Stimulated activated CD8-positive, alpha-beta memory T cell treated with anti-CD3 and anti-CD28 coated beads, Interleukin-12 subunit alpha, Interleukin-12 subunit beta, amount 100 ng/mL, for 1 hour (primary cell): ENCODE measurements at places on chromosomes 4 and X.
A peak's percentile ranks its signal among the peaks of the same experiment; 100 is the strongest.

GRCh38 chrX:100379388-100379986 lies 30.6 kb downstream of the PCDH19 start:
- no peak for DNase-seq

DNA sequence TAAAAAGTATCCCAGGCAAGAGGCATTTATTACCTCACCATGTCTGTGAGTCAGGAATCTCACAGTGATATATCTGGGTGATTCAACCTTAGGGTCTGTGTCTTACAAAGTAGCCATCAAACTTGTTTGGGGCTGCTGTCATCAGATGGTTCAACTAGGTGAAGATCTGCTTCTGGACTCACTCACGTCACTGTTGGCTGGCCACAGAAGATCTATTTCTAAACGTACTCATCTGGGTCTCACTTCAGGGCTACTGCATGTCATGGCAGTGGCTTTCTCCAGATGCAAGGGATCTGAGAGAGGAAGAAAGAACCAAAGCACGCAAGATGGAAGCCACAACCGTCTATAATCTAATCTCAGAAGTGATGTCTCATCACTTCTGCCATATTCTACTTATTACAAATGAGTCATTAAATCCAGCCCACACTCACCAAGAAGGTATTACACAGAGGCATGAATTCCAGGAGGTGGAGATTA lies 267.8 kb upstream of the ANKRD50 start:
- no peak for DNase-seq

- no peak for DNase-seq
Observed at GRCh38 chrX:139078761-139079280, 367.3 kb upstream of the FGF13 start.

GRCh38 chrX:110794601-110795000 lies 1.0 kb downstream of the CHRDL1 start:
- DNase-seq, result no peak

DNA sequence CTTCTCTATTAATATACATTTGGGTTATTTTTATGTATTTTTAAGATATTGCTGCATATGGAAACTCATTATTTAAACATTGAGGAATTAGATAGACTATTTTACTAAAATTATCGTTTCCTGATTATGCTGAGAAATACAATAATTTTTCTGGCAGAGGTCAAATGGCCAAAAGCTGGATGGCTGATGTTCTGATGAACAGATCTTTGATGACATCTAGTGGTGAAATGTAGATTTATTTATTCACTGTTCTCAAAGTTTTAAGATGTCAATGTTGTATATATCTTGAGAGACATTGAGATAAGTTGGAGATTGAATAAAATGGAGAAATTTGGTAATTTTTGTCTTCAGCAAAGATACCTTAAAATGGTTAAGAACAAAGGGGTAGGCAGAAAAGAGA lies 96.2 kb downstream of the UGT8 start:
- no peak for DNase-seq

- no peak for DNase-seq
Observed at GRCh38 chr4:129604632-129605255, 508.8 kb downstream of the C4orf33 start.

DNA sequence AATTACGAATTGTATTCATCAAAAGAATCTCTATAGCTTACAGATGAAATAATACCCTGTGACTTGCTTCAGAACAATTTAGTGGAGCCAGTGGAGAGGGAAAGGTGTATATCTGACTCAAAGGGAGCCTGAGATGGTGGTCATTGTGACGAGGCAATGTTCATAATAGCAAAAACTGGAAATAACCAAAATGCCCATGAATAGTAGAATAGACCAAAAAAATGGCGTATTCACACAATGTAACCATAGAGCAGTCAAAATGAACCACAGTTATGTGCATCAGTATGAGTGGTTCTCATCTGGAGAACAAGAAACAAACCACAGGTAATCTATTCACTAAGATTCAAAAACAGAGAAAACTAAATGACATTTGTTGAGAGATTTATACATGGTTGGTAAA lies 125.3 kb upstream of the CLNK start:
- DNase-seq, result no peak

DNA sequence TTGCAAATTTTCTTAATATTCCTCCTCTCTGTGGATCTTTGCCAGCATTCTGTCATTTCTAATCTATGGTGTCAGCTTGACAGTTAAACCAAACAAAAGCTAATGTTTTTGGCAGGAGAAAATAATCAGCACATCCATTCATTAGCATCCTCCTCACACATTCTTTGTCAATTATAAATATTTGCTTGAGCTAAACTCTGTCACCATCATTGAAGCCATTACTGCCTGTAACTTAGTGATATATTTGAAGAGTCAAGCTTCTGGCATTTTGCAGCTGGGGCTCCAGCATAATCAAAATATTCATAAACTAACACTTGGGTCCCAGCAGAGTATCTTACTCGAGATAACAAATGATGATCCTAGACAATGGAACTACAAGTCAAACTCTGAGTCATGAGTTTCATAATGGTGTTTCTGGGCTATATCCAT lies 126.1 kb downstream of the EIF4E start:
- no peak for DNase-seq

DNA sequence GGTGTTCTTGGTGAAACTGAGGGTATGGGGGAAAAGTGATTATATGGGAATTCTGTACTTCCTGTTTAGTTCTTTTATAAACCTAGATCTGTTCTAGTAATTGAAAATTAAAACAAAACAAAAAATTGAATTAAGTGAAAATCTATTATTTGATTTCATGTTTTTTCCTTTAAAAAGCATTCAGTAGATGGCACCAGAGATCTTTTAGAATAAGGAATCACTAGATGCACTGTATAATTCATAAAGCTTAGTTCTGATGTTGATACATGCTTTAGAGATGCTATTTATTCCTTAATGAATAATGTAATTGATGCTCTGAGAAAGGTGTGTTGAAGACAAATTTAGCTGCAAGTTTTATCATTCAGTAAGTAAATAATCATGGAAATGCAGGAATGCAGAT lies 87.3 kb downstream of the LCORL start:
- DNase-seq, result no peak

GRCh38 chr4:163175971-163176958 lies 9.6 kb upstream of the NAF1 start:
- DNase-seq, result no peak

GRCh38 chr4:48963042-48963679 lies 22.9 kb upstream of the CWH43 start:
- DNase-seq, result peak; percentile 63

DNA sequence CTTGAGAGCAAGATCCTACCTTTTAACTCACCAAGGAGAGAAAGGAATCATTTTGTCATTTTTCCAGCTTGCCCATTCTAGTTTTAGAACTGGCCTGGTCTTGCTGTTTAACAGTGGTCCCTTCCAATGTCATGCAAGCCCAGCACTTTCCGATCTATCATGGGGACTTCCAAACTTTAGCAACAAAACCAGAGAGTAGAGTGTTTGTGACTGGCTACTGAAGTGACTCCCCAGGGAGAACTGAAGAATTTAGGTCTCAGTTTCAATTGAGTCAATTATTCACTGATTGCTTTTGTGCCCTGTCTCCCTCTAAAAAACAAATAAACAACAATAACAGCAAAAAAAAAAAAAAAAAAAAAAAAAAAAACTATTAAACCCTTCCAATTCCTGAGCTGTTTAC lies 108.3 kb downstream of the LHFPL1 start:
- DNase-seq, result no peak

DNA sequence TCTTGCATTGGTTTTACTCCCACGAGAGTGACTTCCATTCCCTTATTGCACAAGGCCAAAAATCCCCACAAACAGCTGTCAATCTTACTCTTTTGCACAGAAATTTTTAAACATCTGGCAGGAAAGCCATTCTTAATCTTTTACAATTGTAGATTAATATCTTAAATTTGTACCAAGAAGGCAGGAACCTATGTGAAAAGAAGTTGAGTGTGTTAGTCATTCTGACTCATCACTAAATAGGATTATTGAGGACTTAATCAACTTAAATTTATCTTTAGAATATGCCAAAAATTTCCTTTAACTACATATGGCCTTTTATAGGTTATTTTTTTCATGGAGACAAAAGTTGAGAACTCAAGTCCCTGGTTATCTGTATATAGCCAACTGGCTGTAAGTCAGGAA lies 49.0 kb upstream of the VEGFC start:
- no peak for DNase-seq

DNA sequence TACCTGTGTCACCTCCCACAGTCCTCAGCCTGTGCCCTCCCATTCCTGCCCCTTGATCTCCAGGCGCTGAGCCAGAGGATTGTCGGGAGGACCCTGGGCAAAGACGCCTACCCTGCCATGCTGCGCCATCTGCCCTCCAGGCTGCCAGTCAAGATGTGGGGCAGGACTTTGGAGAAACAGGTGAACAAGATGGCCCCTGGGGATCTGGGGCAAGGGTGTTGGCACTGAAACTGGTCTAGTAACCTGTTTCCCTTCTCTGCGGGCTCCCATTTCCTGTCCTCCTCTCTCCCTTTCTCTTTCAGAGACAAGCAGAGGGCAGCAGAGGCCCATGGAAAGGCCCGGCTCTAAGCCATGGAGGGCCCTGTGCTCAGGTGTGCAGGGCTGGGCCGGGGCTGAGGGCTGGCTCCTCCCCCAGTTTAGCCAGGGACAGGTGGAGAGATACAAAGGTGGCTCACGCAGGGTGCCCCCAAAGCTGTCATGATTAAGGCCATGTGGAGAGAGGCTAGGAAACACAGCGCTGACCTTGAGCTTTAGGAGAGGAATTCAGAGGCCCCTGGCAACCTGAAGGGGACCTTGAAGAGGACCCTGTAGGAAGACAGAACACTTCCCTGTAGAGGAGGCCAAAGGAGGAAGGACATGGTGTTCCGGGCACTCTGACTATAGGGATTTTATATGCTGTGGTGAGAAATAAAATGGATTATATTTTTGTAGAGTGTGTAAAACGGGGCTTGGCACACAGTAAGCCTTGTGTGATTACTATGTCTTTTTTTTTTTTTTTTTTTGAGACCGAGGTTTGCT lies at the start of gene GLOD5:
GLOD5 (plus strand) TSS at position 74 of the 798 bp plus-strand sequence; CDS start at position 118, 44 bp downstream.
- no peak for DNase-seq

DNA sequence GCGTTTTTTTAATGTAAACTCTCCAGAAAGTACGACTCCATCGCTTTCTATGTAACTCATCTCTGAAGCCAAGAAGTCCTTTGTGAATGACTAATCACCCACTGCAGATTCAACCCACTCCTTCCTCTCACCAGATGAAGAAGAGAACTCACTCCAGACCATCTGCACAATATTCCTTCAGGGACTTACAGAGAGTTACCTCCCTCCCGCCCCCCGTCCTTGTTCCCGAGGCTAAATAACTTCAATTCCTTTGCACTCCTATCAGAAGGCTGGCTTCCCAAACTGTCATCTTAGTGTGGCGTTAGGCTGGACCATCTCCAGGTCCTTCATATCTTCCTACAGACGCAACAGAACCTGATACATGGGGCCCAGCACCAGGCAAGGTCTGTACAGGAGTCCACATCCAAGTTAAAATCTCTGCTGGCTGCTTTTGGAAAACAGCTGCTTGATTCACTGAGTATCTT lies 82.4 kb downstream of the AFAP1 start:
- no peak for DNase-seq

DNA sequence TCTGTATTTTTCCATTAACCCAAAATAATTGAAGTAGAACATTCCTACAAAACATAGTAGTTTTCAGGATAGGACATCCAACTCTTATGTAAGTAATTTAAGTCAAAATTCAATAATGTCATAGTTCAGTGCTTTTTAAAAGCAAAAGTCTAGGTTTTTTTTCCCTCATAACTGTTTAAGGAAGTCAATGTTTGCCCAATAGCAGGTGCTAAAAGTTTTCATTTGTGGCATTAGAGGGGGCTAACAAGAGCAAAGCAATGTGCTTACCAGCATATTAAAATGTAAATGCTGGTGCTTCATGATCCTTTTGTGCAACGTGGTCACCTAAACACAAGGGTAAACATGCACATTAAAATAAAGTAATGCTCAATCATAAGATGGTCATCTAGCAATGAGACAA lies 155.2 kb upstream of the PPP1R2C start:
- no peak for DNase-seq

- no peak for DNase-seq
Observed at GRCh38 chr4:42415281-42415680, 18.0 kb downstream of the SHISA3 start.

- no peak for DNase-seq
Observed at GRCh38 chr4:83247415-83248357, 36.9 kb downstream of the COQ2 start.
